ENCODE measurements at places on chromosomes 2 and 18.
A peak's percentile ranks its signal among the peaks of the same experiment; 100 is the strongest.

DNA sequence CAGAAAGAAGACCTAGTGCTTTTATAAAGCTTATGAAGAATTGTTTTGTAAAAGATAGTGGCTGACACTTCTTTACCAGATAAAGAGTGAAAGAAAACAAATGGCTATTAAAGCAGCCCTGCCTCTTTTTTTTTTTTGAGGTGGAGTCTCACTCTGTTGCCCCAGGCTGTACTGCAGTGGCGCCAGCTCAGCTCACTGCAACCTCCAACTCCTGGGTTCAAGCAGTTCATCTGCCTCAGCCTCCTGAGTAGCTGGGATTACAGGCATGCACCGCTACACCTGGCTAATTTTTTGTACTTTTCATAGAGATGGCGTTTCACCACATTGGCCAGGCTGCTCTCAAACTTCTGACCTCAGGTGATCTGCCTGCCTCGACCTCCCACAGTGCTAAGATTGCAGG is 12.9 kb downstream of the ARPC2 start:
- DNase-seq: no peak

GRCh38 chr2:89763254-89763580 is 1071.7 kb downstream of the RPIA start:
- no peak for DNase-seq

GRCh38 chr2:143937723-143938350 is 582.1 kb downstream of the ZEB2 start:
- peak; percentile 35 for DNase-seq

DNA sequence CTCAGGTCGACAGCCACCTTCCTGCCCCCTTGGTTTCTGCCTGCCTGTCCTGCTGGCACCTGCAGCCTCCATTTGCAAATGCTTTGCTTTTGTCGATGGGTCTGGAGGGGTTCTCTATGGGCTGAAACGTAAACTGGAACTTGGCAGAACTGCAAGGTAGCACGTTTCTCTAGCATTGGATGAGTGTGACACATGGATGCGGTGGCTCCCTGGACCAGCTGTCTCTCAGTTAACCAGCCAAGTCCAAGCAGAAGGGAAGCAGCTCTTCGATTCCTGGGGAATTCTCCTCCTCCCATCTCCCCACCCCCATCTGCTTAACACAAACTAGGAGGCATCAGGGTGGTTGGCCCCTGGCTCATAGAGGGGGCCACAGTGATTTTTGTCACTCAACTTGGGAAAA is 57.3 kb downstream of the ITGB1BP1 start:
- no peak for DNase-seq

- peak; percentile 87 for DNase-seq
Measured at GRCh38 chr18:32040936-32041335, 22.3 kb downstream of the RNF125 start.

GRCh38 chr2:167729911-167730310 is 517.5 kb downstream of the STK39 start:
- no peak for DNase-seq

GRCh38 chr2:67702937-67703336 is 305.8 kb downstream of the ETAA1 start:
- no peak for DNase-seq

DNA sequence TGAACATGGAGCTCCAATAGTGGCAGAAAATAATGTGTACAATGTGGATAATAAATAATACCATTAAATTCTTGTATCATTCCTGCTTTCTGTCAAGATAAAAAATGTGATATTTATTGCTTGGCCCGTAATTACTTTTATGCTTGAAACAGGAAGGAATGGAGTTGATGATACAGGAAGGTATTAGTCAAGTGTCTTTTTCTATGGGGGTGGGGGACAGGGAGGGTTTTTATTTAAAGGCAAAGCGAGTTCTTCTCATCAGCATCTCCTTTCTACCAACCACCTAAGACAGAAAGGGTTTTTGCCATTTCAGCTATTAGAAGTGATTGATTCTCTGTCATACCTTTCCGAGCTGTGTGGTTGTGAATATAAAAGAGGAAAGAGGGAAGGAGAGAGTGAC is 135.3 kb downstream of the DCC start:
- no peak for DNase-seq

GRCh38 chr2:181394741-181395437 is 62.3 kb upstream of the ITGA4 start:
- DNase-seq: peak; percentile 39

DNA sequence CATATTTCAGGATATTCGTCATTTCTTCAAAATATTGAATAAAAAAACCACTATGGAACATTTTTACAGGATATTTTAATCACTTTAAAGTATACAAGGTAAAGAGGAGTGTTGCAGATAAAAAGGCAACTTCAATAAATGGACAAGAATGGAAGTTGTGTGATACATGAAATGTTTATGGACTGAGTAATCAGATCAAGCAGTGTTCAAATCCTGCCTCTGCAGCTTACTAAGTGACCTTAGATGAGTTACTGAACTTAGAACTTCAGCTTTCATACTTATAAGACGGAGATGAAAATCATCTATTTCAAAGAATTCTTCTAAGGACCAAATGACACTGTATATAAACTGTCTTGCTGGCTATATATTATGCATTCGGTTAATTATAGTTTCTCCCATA is 87.2 kb downstream of the LNPK start:
- no peak for DNase-seq

- no peak for DNase-seq
Measured at GRCh38 chr18:58390399-58390798, 238.5 kb downstream of the ALPK2 start.

DNA sequence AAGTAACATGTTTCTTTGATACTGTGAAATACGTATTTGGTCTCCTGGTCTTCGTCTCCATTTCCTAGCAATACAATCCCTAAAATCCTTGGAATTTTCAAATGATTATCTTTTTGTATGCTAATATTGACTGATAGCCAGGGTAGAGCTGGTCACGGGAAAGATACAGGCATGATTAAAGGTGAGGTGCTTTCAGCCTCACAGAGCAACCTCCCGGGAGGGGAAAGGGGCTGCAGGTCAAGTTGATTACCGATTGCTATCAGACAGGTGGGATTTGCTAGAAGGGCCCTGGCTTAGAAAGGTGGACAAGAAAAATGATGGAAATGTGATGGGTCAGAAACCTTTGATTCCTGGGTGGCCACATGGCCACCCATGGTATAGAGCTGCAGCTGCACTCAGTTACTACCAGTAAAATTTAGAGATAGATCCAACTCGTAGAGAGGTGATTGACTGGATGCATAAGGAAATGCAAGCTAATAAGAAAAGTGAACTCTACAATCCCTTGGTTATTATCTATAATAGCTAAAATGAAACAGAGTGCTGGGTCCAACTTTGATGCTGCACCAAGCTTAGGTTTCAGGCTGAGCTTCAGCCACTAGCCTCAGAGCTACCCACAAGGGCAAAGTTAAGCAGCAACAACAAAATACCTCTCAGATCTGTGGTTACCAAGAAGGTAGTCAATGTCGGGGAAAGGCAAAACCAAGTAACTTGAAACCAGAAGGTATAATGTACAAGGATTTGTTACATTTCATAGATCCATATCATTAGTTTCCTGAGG is 15.3 kb downstream of the YPEL5 start:
- DNase-seq: no peak

GRCh38 chr18:9643549-9643948 is 29.2 kb upstream of the PPP4R1 start:
- no peak for DNase-seq

GRCh38 chr18:75554176-75554575 is 126.7 kb upstream of the SMIM21 start:
- no peak for DNase-seq

DNA sequence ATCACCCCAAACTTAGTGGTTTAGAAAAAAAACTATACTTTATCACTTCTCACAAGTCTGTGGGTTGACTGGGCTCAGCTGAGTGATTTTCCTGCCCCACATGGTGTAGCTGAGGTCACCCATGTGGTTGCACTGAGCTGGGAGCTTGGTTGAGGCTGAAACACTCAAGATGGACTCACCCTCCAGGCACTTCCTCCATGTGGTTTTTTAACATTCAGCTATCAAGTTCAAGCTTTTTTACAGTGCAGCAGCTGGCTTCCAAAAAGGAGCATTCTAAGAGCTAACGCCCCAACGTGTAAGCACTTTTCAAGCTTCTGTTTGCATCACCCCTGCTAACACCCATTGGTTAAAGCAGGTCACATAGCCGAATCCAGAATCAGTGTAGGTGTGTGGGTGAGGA is 105.9 kb upstream of the CREB1 start:
- peak; percentile 70 for DNase-seq

GRCh38 chr2:241064008-241064801 is 37.9 kb downstream of the MTERF4 start:
- DNase-seq: no peak

GRCh38 chr18:45448871-45449270 is 166.4 kb upstream of the SLC14A2 start:
- DNase-seq: no peak

DNA sequence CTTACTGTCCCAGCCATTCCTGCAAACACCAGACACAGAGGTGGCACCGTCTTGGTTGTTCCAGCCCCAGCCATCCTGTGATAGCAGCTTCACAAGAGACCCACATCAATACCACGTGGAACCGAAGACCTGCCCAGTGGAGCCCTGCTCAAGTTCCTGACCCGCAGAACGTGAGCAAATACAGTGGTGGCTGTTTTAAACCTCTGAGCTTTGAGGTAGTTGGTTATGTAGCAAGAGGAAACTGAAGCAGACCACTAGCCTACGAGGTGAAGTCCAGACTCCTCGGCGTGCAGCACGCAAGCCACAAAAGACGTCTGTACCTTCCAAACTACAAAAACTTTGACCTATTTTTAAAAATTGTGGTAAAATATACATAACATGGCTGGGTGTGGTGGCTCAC is 96.1 kb upstream of the ODC1 start:
- DNase-seq: no peak

GRCh38 chr2:187453078-187453641 is 5.1 kb upstream of the CALCRL start:
- peak; percentile 79 for DNase-seq

- no peak for DNase-seq
Measured at GRCh38 chr2:53500181-53500580, 267.4 kb upstream of the CHAC2 start.

DNA sequence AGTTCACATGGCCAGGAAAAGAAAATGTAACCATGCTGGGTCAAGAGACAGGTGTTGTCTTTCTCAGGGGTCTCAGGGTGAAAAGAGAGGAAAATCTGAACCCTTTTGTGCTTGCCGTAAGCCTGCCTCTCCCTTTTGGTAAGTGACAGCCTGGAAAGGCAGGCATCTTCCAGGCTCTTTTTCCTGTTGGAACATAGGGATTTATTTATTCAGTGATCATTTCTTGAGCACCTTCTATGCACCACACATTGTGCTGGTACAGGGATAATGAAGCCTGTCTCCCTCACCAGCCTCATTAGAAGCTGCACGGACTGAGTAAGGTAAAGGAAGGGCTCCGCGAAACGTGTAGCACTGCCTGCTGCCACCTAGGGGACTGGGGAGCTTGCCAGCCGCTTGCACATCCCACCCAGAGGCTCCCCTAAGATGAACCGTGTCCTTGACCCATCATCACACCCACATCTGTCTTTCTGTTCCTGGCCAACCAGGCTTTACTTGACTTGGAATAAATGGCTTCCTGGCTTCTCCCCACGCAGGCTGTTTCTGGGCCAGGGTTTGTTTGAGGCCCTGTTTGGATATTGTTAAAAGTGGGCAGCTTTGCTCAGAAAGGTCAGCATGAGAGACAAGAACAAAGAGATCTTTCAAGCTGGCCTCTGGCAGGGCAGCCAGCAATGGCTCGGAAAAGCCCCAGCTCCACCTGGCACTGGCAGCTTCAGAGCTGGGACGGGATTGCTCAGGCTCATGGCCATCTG is 73.3 kb upstream of the MCFD2 start:
- DNase-seq: peak; percentile 8

GRCh38 chr2:242041816-242042215 is 172.3 kb downstream of the RTP5 start:
- no peak for DNase-seq

DNA sequence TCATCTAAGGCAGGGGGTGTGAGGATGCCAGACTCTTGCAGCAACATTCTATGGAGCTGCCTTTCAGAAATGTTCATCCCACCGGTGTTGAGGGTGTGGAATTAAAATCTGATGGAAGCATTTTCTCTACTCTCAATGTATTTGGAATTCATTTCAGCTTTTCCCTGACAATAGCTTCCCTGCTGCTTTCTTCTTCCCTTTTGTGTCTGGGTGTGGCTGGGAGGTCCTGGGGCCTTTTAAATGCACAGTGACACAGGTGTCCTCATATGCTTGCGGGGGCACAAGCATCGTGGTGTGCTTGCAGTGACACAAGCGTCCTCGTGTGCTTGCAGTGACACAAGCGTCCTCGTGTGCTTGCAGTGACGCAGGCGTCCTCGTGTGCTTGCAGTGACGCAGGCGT is 43.4 kb upstream of the ASB18 start:
- DNase-seq: no peak

DNA sequence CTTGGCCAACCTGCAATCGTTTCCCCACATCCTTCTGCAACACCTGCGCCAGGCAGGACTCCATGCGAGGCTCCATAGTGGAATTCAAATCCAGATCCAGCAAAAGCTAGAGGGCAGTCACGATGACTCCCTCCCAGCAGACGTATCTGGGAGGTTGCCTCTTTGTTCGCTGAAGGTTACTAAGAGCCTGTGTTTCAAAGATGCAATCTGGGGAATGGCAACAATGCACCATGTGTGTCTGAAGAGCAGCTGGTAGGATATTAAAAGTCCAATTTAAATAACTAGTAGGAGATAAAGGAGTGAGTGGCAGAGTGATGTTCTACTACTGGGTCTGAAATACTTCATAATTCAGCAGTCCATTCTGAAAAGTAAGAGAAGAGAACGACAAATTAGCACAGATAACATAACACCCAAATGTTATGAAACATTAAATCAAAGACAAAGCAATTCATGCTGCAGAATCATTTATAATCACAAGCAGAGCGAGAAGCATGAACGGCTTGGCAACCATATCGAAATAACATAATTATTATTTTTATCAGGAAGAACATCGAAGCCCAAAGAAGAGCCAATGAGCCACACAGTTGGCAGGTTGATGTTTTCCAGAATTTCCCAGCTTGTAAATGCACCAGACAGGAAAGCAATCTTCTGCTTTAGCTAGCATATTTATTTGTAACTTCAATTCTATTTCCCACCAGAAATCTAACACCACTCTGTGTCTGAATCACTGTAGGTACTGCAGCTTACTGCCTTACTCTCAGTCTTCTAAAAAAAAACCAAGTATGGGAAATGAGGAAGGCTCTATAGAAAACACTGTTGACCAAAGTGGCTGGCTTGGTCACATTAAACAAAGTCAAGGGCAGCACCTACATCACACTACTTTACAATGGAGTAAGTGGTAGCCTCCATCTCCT is 43.2 kb downstream of the CLASP1 start:
- no peak for DNase-seq

- no peak for DNase-seq
Measured at GRCh38 chr2:58006952-58007284, 39.7 kb upstream of the VRK2 start.

- DNase-seq: peak; percentile 78
Measured at GRCh38 chr18:48475635-48476549, 62.9 kb upstream of the CTIF start.

GRCh38 chr18:6775702-6776101 is 46.2 kb downstream of the ARHGAP28 start:
- DNase-seq: no peak

DNA sequence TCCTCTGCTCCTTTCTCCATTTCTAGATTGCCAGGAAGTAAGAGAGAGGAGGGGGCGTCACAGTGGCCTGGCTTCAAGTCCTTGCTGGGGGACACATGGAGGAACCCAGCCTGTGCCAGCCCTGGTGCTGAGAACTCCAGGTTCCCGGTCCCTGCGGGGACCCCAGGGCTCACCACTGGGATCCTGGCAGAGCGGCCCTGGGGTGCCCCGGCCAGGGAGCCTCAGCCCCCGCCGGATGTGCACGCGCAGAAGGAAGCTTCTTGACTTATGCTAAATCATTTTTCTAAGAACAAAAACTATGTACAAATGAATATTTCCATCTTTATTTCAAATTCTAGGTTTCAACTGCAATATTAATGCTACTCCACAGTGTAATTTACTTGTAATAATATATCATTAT is 82.6 kb upstream of the SP3 start:
- no peak for DNase-seq
